ENCODE measurements at places on chromosomes 2 and 18.
A peak's percentile ranks its signal among the peaks of the same experiment; 100 is the strongest.

DNA sequence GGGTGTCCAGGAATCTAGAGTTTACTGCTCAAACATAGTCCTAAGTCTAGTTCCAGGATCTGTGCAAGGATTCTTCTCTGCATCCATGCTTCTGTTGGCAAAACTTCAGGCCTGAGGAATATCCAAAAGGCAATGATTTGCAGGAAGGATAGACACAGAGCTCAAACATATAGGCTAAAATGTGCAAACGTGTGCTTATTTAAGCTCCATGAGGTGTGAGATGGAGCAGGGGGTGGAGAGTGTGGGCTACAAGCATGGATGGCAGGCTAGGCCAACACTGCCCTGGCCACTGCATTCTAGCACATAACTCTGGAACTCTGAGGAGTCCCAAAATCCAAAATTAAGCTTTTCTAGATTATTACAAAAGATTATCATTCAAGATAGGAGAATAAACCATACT is 301.1 kb downstream of the PAX3 start:
- no peak for DNase-seq

DNA sequence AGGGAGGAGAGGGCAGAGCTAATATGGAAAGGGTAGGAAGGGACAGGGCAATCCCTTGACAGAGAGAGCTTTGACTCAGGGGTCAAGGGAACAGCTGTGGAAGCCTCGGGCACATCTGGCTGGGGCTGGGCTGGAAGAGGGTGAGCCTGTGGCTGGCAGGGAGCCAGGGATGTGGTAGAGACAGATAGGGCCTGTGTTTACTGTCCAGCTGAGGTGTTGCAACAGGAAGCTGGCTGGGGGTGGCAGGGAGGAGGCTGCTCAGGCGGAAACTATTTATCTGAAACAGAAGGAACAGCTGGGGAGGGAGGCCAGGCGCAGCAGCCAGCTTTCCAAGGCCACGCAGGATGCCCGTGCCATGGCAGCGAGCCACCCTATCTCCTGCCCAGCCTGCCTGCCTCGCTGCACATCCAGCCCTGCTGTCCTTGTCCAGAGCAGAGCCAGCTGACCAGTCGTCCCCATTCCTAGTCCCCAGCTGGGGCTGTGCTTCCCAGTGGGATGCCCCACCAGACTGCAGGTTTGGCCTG is 264.7 kb downstream of the CYP26B1 start:
- no peak for DNase-seq

GRCh38 chr2:210227290-210228088 is 2.2 kb upstream of the ACADL start:
- no peak for DNase-seq

- DNase-seq = no peak
Measured at GRCh38 chr2:106065983-106066820, 127.9 kb downstream of the UXS1 start.

- DNase-seq = no peak
Measured at GRCh38 chr2:27105981-27106380, 12.9 kb downstream of the CGREF1 start.

DNA sequence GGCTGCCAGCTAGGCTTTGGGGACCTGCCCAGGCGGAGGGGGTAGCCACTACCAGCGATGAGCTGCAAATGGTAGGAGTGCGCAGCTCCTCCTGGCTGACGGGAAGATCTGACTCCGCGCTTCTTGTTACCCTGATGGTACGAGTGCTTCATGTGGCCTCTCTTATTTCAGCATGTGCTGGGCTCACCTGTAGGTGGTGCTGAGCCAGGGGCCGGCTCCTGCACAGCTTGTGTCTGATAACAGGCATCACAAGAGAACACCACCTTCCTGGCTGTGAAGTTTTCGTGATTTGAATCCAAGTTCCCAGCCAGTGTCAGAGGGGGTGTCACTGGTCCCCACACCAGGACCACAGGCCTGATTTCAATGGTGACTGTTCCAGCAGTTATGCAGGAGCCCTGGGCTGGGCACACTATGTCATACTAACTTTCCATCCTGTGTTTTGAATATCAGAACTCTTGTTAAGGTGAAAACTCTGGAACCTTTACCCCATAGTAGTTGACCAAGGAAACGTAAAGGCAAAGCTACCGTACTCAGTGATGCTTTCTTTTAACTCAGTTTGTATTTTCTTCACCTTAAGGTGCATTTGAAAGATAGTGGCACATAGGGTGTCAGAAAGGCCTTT is 28.0 kb downstream of the APCDD1 start:
- DNase-seq = no peak

DNA sequence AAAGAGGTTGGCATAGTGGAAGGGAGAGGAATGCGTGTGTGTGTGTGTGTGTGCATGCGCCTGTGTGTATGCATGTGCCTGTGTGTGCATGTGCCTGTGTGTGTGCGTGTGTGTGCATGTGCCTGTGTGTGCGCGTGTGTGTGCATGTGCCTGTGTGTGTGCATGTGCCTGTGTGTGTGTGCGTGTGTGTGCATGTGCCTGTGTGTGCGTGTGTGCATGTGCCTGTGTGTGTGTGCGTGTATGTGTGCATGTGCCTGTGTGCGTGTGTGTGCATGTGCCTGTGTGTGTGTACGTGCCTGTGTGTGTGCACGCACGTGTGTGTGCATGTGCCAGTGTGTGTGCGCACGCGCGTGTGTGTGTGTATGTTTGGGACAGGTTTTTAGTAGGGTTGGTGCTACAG is 205.1 kb downstream of the MEMO1 start:
- DNase-seq = no peak

GRCh38 chr18:74587441-74587840 is 10.2 kb upstream of the ZNF407 start:
- no peak for DNase-seq

- no peak for DNase-seq
Measured at GRCh38 chr18:31596081-31596872, 4.6 kb downstream of the TTR start.

- no peak for DNase-seq
Measured at GRCh38 chr2:142112757-142113221, 18.0 kb downstream of the LRP1B start.

DNA sequence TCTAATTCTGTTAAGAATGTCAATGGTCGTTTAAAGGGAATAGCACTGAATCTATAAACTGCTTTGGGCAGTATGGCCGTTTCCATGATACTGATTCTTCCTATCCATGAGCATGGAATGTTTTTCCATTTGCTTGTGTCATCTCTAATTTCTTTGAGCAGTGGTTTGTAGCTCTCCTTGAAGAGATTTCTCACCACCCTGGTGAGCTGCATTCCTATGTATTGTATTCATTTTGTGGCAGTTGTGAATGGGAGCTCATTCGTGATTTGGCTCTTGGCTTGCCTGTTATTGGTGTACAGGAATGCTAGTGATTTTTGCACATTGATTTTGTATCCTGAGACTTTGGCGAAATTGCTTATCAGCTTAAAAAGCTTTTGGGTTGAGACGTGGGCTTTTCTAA is 38.3 kb upstream of the WDR75 start:
- DNase-seq = no peak

DNA sequence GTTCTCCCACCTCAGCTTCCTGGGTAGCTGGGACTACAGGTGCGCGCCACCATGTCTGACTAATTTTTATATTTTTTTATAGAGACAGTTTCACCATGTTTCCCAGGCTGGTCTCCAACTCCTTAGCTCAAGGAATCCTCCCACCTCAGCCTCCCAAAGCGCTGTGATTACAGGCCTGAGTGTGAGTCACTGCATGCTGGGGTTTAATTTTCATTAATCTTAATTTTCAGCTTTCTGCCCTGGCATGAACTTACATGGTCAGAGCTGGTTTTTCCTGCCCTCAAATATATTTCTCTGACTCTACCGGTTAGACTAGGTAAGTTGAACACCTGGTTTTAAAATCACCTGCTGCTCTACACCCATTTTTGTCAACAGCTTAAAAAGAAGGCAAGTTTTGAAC is 3.1 kb downstream of the MARCHF7 start:
- no peak for DNase-seq

DNA sequence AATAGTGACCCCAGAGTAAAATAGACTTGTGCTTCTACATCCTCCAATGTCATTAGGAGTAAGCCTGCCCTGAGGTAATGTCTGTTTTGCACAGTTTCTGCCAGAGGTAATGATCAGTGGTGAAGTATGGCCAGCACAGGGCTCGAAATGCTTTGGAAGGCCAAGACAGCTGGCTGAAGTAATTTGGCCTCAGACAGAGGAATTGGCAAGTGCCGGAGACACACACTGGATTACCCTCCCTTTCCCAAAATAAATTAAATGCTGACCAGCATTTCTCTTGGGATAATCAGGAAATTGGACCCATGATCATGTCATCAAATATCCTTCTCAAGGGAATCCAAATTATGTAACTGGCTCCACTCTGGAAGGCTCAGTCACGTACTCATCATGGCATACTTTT is 379.0 kb upstream of the CHST9 start:
- DNase-seq = no peak

- no peak for DNase-seq
Measured at GRCh38 chr2:40827392-40827791, 375.5 kb upstream of the SLC8A1 start.

- no peak for DNase-seq
Measured at GRCh38 chr2:234939996-234940395, 11.8 kb upstream of the SH3BP4 start.

GRCh38 chr2:96116424-96116878 is at the start of gene ADRA2B:
ADRA2B (minus strand) TSS chr2:96116571; CDS start chr2:96116149, 422 bp downstream.
- DNase-seq = peak; percentile 84

DNA sequence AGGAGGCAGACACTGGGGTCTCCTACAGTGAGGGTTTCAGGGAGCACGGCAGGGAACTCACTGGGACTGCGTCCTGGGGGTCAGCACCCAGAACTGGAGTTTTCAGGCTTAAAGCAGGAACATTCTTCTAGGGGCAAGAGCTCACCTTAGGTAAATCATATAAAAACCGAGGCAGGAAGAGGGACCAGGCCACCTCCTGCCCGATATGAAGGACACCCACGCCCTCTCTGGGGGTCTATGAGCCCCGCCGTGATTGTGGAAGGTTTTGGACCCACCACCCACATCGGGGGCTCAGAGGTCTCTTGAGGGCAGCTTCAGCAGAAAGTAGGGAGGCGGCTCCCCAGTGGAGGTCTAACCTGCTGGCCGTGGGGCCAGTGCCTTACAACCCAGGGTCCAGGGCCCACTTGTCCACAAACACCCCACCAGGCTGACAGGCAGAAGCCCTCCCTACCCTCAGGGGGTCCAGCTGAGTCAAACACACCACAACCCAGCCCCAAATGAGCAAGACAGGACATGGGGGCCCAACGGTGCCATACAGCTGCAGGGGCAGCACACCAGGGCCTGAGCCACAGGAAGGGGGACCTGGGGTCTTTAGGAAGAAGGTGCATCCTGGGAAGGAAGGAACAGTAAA is 25.3 kb downstream of the CROCC2 start:
- no peak for DNase-seq

GRCh38 chr2:120590841-120591240 is 144.8 kb upstream of the GLI2 start:
- no peak for DNase-seq

- DNase-seq = no peak
Measured at GRCh38 chr2:234970477-234970882, 18.7 kb downstream of the SH3BP4 start.

DNA sequence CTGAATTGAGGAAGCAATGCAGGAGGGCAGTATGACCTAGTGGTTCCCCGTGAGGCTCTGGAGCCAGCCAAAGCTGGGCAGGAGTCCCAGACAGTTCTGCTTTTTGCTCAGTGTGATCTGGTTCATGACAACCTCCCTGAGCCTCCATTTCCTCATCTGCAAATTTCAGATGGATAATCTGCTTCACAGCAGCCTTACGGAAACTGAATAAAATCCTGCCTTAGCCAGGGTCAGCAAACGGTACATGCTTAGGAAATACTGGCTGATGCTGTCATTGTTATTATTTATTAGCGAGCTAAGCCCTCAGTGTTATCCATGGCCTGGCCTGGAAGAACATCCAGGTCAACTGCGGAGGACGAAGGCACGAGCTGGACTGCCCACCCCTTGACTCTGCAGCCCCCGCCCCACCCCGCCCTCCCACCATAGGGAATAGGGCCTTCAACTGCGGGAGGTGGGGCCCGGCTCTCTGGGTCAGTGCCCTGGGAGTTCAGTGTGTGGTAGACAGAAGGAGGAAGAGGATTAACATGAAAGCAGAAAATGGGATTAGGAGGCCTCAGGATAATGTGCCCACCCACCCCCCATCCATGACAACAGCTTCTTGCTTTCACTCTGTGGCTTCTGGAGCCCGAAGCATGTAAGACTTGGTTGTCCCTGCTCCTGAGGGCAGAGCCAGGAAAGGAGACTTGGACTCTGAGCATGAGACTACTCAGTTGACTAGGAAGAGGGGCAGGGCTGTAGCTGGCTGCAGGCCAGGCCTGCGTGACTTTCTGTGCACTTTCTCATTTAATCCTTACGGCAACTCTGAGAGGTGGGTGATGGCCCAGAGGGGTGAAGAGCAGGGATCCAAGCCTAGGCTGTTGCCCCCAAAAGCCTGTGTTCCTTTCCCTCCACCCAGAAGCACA is 13.1 kb downstream of the PKDCC start:
- no peak for DNase-seq

- DNase-seq = no peak
Measured at GRCh38 chr2:217252181-217252580, 392.3 kb upstream of the TNP1 start.

GRCh38 chr2:101478181-101479001 is 3.5 kb upstream of the RFX8 start:
- DNase-seq = no peak

GRCh38 chr18:39776766-39777165 is 2178.3 kb upstream of the PIK3C3 start:
- no peak for DNase-seq

DNA sequence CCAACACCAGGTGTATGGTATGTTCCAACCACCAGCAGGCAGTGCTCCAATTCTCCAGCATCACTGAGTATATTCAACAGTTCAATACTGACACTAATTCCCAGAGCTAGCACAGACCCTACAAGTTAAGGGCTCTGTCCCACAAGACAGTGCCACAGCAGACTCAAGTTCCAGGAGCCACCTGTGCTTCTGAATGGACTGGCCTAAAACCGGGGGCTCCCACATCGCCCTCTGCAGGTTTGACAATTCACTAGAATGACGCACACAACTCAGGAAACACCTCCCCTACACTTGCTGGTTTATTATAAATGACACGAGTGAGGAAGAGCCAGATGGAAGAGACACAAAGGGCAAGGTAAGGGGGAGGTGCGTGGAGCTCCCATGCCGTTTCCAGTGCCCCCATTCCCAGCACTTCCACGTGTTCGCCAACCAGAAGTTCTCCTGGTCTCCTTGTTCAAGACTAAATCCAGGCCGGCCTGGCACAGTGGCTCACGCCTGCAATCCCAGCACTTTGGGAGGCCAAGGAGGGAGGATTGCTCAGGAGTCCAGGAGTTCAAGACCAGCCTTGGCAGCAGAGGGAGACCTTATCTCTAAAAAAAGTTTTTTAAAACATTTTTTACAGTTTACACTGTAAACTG is 12.2 kb upstream of the ATP6V1B1 start:
- no peak for DNase-seq

- no peak for DNase-seq
Measured at GRCh38 chr2:127146820-127147502, 40.0 kb upstream of the BIN1 start.
